ENCODE measurements at places on chromosomes 2 and 18. TPM values are rescaled to one million over a fixed set of nuclear protein-coding genes. Genes with fewer than 3 reads are reported as not detected.
A peak's percentile ranks its signal among the peaks of the same experiment; 100 is the strongest.

Gene TUBA4B
- not detected for total RNA-seq

Gene CRYBA2
- total RNA-seq = not detected

DNA sequence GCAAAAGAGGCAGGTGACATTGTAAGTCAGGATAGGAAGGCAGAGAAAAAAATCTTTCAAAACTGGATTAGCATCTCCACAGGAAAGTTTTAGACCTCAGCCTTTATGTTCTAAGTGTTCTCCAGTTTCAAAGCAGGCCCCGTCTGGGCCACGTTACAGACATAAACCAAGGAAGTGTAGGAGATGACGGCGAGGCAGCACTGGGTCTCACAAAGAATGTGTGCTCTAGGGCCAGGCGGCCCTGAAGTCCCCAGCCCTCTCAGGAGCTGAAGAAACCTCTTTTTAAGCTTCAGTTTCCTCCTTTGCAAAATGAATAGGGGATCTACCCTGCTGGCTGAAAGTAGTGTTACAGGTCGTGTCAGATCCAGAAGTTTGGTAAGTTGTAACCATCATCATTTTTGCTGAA is 81.7 kb downstream of the SPRED2 start:
- peak; percentile 8 for DNase-seq

DNA sequence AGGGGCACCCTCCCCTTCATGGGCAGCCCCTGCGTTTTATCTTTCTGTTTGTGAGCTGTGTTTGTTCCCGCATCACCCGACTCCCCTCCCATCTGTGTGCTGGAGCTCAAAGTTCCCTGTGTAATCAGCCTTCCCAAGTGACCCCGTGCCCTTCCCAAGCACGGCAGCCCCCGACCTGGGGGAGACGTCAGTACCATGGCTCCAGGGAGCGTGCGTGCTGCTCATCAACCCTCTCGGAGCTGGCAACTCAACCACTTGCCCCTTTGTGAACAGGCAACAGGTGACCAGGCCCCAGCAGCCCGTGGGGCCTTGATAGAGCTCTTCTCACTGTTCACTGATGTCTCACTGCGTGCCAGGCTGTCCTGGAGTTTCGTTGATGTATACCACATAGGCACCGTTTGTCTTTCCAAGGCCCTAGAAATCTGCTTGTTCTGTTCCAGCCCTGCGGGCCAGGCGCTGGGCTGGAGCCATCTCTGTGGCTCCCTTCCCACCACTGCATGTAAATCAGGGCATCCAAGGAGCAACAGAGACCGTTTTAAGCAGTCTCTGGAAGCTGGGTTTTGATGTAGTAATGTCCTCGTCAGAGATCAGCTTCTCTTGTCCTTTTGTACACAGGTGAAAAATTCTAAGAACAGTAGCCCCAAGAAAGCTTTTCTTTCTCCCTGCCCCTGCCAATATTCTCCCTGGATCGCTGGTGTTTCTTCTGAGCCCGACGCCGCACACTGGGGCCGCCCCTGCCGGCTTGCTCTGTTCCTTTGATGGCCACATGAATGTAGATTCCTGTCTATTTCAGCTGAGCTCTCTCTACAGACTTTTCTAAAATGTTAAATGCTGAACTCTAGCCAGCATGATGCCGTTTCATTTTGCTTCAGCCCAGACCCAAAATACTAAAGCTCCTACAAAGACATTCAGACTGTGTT is 107.0 kb upstream of the PTPRM start:
- DNase-seq = no peak

- no peak for DNase-seq
Observed at GRCh38 chr18:24187049-24187448, 48.2 kb downstream of the CABYR start.

- no peak for DNase-seq
Observed at GRCh38 chr2:5691221-5691984, 781 bp upstream of the SOX11 start.

DNA sequence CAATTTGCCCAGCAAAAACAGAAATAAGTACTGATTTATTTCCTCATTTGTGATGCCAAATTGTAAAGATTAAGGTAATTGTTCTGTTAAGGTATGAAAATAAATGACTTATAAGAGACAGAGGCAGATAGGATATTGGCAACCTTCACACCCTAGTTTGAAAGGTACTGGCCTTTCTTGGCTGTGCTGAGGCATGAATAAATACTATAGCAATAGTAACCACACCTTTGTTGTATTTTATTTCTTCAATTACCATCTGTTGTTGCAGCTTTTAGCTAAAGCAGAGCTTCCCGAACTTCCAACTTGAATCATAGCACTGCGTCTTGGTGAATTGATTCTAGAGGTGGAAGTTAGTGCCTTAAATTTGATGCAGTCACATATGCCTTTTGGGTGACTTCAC is 55.9 kb downstream of the FMNL2 start:
- no peak for DNase-seq

- no peak for DNase-seq
Observed at GRCh38 chr2:25844089-25844488, 34.2 kb downstream of the ASXL2 start.

Data from activated naive CD4-positive, alpha-beta T cell treated with anti-CD3 and anti-CD28 coated beads for 36 hours (primary cell).